Stimulated activated CD8-positive, alpha-beta memory T cell treated with anti-CD3 and anti-CD28 coated beads, Interleukin-15, amount 100 ng/mL, for 4 hours (primary cell): ENCODE measurements at places on chromosomes 12 and 14.

- DNase-seq = peak; percentile 3
Observed at GRCh38 chr14:52918486-52918885, 32.4 kb downstream of the FERMT2 start.

DNA sequence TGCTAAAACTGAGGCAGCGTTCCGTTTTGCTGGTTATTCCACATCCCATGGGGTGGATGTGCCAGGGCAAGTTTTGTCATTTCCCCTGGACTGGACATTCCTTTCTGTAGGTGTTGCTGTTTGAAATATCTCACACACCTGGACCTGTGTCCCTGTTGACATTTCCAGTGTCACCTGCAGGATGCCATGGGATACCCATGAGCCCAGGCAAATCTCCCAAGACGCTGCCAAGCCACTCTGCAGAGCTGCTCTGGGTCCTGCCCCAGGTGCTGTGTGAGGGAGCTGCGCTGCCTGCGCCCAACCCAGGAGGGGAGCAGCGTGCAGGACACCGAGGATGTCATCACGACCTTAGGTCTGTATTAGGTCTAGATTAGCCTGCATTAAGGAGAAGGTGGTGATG lies 5.2 kb upstream of the PACS2 start:
- no peak for DNase-seq

- DNase-seq = no peak
Observed at GRCh38 chr12:5254703-5255102, 177.2 kb upstream of the NTF3 start.

GRCh38 chr12:120996133-120996746 lies 17.9 kb downstream of the HNF1A start:
- DNase-seq = no peak

GRCh38 chr14:67990576-67990975 lies 171.0 kb downstream of the RAD51B start:
- DNase-seq = no peak

- DNase-seq = no peak
Observed at GRCh38 chr14:85334316-85334715, 195.6 kb upstream of the FLRT2 start.

GRCh38 chr12:114847441-114848035 lies 163.6 kb upstream of the TBX3 start:
- DNase-seq = no peak

- no peak for DNase-seq
Observed at GRCh38 chr12:32609966-32610365, 69.1 kb upstream of the DNM1L start.

GRCh38 chr12:116194935-116195431 lies 82.5 kb downstream of the MED13L start:
- DNase-seq = peak; percentile 22

DNA sequence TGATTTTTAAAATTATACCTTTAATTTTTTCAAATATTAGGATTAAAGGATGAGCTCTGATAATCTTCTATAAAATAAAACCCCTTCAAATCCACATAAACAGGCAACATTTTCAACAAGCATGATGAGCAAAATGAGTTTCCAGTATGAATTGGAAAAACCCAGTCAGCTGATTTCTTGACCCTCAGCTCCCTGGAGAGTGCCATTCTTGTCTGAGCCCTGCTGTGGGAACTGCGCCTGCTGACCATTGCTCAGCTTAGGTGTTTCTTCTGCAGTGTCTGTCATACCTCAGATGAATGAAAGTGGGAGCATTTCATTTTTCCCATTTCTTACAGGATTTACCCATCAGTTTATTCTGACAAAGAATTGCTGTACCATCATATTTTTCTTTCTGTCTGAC lies 27.6 kb downstream of the MAPKAPK5 start:
- no peak for DNase-seq

DNA sequence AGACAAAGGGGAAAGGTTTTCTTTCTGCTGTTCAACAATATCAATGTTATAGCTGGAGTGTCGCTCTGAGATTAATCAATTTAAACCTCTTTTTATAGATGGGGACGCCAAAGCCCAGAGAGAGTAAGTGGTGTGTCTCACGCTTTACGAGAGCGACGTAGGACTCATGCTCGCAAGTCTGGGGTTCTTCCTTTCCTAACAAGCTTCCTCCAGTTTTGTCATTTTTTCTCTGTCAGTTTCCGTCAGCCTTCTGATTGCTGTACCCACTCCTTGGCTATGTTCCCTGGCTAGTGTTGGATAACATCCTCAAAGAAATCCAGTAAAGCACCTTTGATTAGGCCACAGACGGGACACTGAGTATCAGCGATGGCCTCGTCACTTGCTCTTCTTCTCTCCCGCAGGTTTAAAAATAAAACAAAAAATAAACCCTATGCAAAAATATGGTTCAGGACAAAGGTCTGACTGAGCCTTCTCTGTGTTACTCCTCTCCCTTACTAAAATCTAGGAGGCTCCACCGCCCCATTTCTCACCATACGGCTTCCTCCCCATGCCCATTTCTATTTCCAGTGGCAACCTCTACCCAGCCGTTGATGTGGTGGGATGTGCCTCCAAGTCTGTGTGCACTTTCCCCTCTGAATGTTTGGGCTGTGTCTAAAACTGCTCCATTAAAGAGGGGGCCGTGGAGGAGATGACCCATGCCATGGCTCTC lies 172.7 kb upstream of the PARP11 start:
- no peak for DNase-seq

DNA sequence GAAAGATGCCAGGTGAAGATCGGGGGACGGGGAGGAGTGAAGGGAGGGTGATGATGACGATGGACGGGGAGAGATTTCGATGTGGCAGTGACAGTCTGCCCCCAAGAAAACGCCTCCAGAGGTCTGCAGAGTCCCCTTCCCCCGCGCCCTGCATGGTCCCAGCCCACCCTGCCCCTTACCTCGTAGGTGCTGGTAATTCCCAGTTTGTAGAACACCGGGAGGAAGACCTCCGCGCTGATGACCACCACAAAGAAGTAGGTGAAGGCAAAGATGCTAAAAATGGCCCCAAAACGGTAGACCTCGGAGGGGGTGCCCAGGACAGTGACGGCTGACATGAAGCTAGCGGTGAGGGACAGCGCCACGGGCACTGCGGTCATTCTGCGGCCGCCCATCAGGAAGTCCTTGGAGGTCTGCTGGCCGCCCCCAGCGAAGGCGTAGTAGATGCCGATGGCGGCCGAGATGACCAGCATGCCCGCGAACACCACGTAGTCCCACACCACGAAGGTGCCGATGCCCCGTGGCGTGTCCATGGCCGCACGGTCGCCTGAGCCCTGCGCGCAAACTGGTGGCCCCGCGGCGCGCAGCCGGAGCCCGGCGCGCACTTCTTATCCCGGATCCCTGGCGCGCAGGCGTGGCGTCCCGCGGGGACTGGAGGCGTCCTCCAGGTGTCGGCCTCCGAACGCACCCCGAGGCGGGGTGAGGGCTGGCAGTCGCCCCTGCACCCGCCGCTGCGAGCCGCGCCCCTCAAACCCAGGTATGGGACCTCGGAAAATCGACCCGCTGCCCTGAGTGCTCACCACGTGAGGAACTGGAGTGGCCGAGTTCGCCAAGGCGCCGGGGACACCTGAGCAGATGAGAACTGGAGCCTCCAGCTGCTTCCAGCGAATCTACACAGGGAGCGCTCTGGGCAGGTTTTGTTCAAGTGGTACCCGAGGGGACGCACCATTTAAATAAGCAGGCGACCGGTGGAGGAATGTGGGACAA lies at the start of gene SLC5A8:
SLC5A8 (minus strand) TSS at position 920 of the 984 bp plus-strand sequence; CDS start at position 530, 390 bp downstream.
- DNase-seq = no peak

- no peak for DNase-seq
Observed at GRCh38 chr14:99784508-99784907, 8.7 kb upstream of the EML1 start.

DNA sequence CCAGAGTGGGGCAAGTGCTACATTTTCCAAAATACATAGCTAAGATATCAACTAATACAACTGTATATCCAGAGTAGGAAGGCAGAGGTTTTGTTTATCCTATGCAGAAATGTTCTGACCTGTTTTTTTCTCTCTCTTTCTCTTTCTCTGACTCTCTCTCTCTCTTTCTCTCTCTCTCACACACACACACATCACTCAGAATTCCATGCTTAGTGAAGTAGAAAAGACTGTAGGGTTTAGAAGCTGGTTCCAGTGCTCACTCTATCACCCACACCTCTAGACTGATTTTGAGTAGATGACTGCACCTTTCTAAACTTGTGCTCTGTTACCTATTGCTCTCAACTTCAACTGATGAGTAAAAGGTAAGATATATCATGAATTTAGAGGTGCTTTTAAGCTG lies 356.7 kb downstream of the LRIG3 start:
- DNase-seq = no peak

- DNase-seq = no peak
Observed at GRCh38 chr14:99589651-99590530, 14.1 kb downstream of the CCDC85C start.

- no peak for DNase-seq
Observed at GRCh38 chr12:100058482-100059029, 73.8 kb upstream of the ANKS1B start.

DNA sequence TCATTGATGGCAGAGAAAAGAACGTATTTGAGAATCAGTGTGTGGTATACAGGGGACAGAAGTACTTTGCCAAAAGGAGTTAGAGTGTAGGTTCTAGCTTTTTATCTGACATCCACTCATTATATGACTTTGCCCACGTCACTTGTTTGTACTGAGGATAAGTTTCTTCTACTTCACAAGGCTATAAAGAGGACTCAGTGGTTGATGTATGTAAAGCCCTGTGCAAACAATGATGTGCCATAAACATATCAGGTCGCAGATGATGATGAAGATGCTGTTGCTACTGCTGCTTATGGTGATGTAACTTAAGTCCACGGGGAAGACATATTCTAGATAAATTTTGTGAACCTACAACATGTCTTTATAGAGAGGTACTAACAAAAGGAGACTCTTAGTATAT lies 66.3 kb downstream of the TRHDE start:
- DNase-seq = no peak

DNA sequence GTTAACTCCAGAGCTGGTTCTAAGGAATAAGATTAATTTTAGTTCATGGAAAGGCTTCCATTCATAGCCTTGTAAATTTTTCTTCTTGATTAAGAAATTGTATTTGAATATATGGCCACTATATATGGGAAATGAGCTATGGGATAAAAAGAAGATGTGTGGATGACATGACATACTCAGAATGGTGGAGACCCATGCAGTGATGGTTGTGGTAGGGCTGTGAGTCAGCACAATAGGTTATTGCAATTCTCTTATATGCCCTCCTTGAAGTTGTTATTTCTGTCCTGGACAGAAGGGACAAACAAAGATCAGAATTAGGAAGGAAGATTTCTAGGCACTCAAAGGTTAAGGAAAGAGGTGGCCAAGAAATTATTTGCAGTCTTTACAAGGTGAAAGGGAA lies 21.5 kb downstream of the RASSF9 start:
- no peak for DNase-seq

DNA sequence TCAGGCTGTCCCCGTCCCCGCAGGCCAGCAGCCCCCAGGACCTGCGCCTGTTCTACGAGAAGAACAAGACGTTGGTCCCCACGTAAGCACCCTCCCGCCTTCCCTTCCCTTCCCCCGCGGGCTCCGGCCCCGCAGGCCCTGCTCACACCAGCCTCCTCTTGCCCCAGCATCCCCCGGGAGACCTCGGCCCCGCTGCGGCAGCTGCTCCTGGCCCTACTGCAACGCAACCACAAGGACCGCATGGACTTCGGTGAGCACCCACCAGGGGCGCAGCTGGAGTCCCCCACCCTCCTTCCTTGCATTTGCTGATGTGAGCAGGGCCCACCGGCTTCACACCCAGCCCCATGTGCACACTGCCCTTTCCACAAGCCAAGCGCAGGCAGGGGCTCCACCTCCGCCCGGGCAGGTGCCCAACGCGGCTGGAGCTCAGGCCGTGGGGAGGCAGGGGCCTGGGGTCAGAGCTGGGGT lies 15.4 kb downstream of the ULK1 start:
- DNase-seq = no peak

GRCh38 chr12:54865683-54866324 lies 11.5 kb downstream of the MUCL1 start:
- no peak for DNase-seq

DNA sequence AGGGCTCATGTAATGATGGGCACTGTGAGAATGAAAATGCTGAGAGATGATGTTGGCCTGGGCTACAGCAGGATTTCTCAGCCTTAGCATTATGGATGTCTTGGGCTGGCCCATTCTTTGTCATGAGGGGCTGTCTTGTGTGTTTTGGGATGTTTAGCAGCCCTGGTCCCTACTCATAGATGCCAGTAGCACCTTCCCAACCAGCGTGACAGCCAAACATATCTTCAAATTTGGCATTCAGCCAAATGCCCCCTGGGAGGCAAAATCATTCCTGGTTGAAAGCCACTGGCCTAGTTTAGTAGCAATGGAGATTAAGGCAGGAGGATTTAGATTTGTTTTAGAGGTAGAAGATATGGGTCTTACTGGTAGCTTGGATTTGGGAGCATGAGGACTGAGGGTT lies 26.6 kb downstream of the UBE3B start:
- DNase-seq = no peak

- DNase-seq = no peak
Observed at GRCh38 chr12:19498099-19498498, 58.8 kb downstream of the AEBP2 start.

- DNase-seq = no peak
Observed at GRCh38 chr14:102196039-102196901, 56.6 kb downstream of the WDR20 start.

GRCh38 chr12:124392667-124393413 lies 97.9 kb downstream of the RFLNA start:
- DNase-seq = no peak

DNA sequence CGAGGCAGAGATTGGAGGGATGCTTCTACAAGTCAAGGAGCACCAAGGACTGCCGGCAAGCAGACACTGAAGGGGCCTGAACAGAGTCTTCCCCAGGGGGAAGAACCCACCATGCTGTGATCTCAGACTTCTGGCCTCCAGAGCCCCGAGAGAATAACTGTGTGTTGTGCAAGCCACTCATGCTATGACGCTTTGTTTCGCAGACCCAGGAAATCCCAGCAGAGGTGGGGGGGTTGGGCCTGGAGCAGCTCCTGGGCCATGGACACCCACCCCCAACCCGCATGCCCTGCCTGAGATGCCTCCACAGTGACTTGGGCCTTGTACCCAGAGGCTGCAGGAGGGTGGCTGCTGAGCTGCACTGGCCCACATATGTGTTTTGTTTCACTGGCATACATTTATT lies 31.2 kb downstream of the ARL6IP4 start:
- no peak for DNase-seq

DNA sequence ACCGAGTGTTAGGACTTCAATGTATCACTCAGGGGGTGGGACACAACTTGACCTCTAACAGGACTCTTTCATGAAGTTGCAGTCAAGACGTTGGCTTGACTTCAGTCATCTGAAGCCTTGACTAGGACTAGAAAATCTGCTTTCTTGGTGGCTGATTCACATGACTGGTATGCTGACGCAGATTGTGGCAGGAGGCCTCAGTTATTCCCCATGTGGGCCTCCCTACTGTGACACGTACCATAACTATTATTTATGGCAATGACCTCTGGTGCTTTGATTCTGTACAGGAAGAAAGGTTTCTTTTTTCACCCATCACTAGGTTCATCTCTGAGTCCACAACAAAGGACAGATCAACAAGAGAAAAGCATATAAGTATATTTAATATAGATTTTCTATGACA lies 270.4 kb downstream of the NEDD1 start:
- DNase-seq = no peak

DNA sequence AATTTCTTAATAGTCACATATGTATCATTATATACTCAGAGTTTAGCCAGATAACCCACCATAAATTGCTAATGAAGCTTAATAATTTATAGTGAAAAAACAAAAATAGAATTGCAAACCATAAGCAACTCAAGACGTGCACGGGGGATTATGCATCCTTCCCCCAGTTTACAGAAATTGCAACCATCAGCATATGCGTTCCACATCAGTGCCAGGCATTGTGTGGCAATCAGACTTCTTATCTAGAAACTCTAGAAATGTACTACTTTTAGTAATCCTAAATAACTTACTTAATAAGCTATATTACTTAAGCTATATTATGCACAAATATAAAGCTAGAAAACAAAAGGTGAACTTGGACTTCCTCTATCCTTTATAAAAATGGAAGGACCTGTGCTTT lies 115.8 kb downstream of the CRADD start:
- no peak for DNase-seq
